ENCODE measurements at places on chromosomes 16 and 17.

GRCh38 chr16:89434490-89434889 is 55.9 kb downstream of the ANKRD11 start:
- DNase-seq = no peak

DNA sequence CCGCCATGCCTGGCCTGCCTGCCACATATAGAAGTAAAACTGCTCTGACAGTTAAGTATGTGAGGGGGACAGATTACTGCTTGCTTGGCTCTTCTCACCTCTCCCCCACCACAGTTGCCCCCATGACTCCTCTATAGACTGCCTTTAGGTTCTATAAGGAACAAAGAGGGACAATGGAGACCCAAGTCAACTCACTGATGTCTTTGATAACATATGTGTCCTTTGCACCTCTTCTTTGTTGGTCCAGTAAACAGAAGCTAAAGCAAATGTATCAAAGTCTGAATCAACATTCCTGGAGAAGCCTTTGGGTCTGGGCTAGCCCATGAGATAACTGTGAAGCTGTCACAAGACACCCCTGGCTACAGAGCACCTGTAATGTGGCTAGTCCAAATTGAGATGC is 27.1 kb downstream of the NUDT7 start:
- no peak for DNase-seq

DNA sequence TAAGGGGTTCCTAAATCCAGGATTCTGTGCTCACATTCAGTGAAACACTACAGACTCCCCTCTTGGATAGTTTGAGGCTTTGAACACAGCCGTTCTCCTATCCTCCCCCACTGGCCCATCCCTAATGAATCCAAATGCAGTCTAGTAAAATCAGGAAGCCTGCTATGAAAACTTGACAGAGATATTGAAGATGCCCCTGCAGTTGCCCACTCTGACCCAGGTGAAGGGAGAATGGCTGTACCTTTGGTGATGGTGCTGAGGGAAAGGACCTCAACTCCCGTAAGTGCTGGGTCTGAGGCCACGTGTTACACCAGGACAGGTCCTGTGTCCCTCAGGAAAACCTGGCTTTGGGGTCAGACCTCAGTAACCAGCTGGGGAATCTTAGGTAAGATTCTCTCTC is 54.4 kb downstream of the SF3B3 start:
- no peak for DNase-seq

DNA sequence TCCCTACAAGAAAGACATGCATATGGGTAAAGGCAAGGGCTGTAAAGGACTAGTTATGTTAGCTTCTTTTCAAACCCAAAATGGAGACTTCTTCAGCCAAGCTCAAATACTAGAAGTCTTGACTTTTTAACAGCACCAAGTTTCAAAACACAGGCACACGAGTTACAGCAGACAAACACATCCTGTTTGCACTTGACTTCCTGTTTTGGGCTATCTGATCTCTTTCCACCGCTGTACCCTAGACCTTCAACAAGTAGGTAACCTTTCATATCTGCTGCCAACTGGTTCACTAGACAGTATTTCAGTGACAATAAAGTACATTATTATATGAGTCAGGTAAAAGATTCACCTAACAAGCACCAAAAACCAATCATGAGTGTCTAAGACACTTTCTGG is 12.3 kb downstream of the RFFL start:
- DNase-seq = no peak

- DNase-seq = no peak
These were observed 14.6 kb upstream of the MED9 start for GRCh38 chr17:17462048-17462824.

DNA sequence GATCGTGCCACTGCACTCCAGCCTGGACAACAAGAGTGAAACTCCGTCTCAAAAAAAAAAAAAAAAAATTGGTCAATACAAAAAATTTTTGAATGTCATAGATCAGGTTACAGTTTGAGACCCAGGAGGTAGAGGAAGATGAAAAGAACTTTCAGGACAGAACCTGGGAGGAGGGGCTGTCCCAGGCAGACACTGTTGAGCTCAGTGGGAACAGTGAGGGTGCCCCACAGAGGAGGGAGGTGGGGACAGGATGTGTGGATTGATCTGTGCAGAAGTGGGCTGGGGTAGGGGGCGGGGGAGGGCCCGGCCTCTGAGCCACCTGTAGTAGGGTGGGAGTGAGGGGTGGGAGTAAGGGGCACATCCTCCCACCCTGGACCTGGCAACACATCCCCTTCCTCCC is 58.3 kb downstream of the PRMT7 start:
- no peak for DNase-seq

DNA sequence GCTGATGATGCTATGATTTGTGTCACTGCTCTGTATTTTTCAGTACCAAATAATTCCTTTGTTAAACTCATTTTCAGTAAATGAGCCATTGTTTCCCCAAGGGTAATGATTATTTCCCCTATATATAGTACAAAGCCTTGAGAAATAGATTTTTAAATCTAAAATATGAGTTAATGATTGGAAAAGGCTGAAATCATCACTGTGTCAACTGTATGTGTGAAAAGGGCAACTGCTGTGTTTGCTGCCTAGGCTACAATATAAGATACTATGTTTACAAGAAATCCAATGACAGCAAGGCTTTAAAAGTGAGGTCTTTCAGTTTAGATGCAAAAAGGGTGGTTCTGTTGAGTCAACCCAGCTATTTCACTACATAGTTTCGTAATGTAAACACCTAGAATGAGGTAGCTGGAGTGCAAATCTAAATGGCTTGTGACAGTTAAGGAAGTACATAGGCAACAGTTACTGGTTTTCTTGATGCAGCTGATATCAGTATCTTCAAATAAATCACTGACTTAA is 15.3 kb downstream of the NLK start:
- DNase-seq = no peak

GRCh38 chr17:78924481-78925151 is 571 bp downstream of the TIMP2 start:
- no peak for DNase-seq

- DNase-seq = no peak
These were observed 7.1 kb downstream of the NAGPA start for GRCh38 chr16:5026664-5027063.

- no peak for DNase-seq
These were observed 55.2 kb downstream of the ARSG start for GRCh38 chr17:68346448-68346847.

GRCh38 chr17:14310605-14311004 is 9.7 kb downstream of the HS3ST3B1 start:
- no peak for DNase-seq

DNA sequence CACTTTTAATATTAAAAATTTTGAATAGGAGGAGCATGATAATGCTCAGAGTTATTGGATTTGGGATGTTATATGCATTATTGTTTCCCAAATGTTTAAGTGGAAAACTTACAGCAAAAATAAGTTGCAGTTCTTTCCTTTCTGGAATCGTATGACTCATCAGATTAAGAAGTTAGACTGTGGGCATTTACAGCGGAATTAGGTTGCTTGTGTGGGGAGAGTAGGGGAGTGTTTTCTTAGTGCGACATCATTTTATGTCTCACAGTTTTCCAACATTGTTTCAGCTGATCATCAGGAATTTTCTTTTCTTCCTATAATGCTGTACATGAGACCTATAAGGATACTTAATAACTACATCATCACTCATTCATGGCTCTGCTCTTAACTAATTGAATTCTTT is 1631.8 kb downstream of the CDH8 start:
- DNase-seq = no peak

DNA sequence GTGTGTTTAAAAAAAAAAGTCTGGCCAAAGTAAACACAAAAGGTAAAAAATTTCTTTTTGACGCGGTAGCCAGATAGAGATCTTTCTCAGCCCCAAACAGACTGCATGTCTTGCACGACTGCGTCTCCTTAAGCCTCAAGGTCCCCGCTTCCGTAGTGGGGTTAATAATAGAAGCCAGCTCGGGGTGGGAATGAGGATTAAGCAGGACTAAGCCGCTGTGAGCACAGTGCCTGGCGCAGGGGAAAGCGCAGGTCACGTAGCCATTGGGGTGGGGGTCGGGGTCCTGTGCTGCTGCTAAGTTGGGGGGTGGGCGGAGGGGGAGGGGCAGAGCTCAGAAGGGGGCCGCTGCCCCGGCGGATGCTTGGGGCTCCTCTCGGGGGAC is 521 bp downstream of the GGA2 start:
- peak; percentile 18 for DNase-seq

DNA sequence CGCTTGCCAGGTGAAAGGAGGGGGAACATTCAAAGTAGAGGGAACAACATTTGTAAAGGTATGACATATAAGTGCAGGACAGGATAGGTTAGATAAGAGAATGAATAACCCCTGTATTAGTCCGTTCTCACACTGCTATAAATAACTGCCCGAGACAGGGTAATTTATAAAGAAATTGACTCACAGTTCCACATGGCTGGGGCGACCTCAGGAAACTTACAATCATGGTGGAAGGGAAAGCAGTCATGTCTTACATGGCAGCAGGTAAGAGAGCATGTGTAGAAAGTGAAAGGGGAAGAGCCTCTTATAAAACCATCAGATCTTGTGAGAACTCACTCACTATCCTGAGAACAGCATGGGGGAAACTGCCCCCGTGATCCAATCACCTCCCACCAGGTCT is 223.8 kb downstream of the SOX9 start:
- no peak for DNase-seq

Measured in NCI-H510A (cell line).